Activated CD4-positive, alpha-beta T cell treated with anti-CD3 and anti-CD28 coated beads for 36 hours (primary cell): ENCODE measurements at places on chromosomes 16 and 17. TPM values are rescaled to one million over a fixed set of nuclear protein-coding genes. Genes with fewer than 3 reads are reported as not detected.

DNA sequence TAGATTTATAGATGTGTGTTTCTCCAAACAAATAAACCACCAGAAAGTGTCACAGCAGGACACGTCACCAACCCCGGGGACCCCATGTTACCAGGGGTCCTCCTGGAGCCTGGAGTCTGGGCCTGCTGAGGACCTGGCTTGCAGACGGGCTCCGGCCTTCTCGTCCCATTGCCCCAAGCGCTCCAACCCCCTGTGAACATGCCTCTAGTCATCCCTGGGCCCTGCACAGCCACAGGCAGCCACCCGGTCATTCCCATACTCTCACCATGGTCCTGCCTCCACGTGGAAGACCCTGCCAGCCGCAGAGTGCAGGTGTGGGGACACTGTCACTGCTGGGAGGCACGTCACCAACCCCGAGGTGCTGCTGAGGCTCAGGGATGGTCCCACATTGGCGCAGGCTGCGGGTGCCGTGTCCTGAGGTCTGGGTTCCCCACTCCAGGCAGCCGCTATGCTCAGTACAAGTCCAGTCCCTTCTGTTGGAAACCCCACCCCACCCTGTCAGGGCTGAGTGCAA is 4.5 kb downstream of the SECTM1 start:
- H3K27me3 ChIP-seq = peaks cover 4% of the 10 kb centered on the region
- no peak overlapping the region for H3K27ac ChIP-seq
- H3K4me3 ChIP-seq = no peak overlapping the region
- DNase-seq = peak; percentile 14

The TOB1 gene
- total RNA-seq = 43.0 TPM

GRCh38 chr17:8227238-8227581 is 16.8 kb upstream of the AURKB start:
- H3K36me3 ChIP-seq = peaks cover 49% of the 10 kb centered on the region
- peak overlapping the region; percentile 49 for H3K4me3 ChIP-seq
- no peak for DNase-seq
- peaks cover 39% of the 10 kb centered on the region for H3K4me1 ChIP-seq
- peak overlapping the region; percentile 96 for H3K27ac ChIP-seq

- DNase-seq = no peak
- peaks cover 74% of the 10 kb centered on the region for H3K4me1 ChIP-seq
- H3K4me3 ChIP-seq = peak overlapping the region; percentile 99
- H3K27ac ChIP-seq = peak overlapping the region; percentile 100
Observed at GRCh38 chr17:7484919-7485377, 782 bp downstream of the POLR2A start.

DNA sequence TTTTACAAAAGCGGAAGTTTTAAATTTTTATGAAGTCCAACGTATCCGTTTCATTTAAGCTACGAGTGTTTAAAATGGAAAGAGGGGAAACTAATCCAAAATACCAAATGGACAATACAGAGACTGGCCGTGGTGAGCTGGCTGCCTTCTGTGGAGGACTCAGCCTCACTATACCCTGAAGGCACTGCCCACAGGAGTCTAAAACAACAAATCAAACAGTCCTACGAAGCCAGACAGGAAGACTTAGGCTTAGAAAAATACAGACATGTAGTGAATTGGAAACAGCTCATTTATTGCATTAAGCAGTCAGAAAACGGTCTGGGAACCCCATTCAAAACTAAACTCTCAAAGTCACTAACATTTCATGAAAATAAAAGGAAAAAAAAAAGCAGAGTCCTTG is 75.1 kb downstream of the CYTH1 start:
- H3K27ac ChIP-seq = no peak overlapping the region
- peaks cover 53% of the 10 kb centered on the region for H3K4me1 ChIP-seq
- no peak overlapping the region for H3K4me3 ChIP-seq
- no peak for DNase-seq

The MSRB1 gene
- total RNA-seq = 21.8 TPM

- no peaks in the 10 kb centered on the region for H3K36me3 ChIP-seq
- peaks cover 15% of the 10 kb centered on the region for H3K4me1 ChIP-seq
- H3K27ac ChIP-seq = peak overlapping the region; percentile 8
- DNase-seq = peak; percentile 52
- H3K4me3 ChIP-seq = no peak overlapping the region
Observed at GRCh38 chr17:58052945-58053715, 30.1 kb upstream of the DYNLL2 start.

DNA sequence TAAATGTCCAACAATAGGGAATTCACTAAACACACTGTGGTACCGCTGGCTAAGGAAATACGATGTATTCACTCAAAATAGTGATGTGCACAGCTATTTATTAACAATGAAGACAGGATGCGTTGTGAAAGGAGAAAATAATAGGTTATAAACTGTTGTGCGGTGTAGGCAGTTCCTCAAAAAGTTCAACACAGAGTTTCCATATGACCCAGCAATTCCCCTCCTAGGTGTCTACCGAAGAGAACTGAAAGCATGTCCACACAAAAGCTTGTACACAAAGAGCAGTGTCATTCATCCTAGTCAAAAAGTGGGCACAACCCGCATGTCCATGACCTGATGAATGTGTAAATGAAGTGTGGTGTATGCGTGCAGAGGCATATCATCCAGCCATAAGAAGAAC is 1.2 kb upstream of the CES1 start:
- no peaks in the 10 kb centered on the region for H3K36me3 ChIP-seq
- H3K27me3 ChIP-seq = peaks cover 10% of the 10 kb centered on the region
- no peak for DNase-seq
- H3K4me3 ChIP-seq = no peak overlapping the region

The KCNAB3 gene
- 8.3 TPM for total RNA-seq

DNA sequence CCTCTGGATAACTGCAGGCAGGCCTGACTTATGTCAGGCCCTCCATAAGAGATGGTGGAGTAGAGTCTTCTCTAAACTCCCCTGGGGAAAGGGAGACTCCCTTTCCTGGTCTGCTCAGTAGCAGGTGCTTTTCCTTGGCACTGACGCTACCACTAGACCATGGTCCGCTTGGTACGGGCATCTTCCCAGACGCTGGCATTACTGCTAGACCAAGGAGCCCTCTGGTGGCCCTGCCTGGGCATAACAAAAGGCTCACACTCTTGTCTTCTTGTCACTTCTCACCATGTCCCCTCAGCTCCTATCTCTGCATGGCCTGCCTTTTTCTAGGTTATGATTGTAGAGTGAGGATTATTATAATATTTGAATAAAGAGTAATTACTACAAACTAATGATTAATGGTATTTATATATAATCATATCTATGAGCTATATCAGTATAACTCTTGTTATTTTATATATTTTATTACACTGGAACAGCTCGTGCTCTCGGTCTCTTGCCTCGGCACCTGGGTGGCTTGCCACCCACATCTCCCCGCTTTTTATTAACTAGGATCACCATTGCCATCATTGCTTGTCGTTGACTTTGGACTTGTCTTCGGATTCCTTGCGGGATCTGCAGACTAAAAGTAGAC is 59.8 kb upstream of the ARL4D start:
- no peaks in the 10 kb centered on the region for H3K27me3 ChIP-seq
- no peak overlapping the region for H3K27ac ChIP-seq
- H3K4me1 ChIP-seq = peaks cover 38% of the 10 kb centered on the region
- peaks cover 6% of the 10 kb centered on the region for H3K36me3 ChIP-seq

The USP43 gene
- total RNA-seq = 0.25 TPM

DNA sequence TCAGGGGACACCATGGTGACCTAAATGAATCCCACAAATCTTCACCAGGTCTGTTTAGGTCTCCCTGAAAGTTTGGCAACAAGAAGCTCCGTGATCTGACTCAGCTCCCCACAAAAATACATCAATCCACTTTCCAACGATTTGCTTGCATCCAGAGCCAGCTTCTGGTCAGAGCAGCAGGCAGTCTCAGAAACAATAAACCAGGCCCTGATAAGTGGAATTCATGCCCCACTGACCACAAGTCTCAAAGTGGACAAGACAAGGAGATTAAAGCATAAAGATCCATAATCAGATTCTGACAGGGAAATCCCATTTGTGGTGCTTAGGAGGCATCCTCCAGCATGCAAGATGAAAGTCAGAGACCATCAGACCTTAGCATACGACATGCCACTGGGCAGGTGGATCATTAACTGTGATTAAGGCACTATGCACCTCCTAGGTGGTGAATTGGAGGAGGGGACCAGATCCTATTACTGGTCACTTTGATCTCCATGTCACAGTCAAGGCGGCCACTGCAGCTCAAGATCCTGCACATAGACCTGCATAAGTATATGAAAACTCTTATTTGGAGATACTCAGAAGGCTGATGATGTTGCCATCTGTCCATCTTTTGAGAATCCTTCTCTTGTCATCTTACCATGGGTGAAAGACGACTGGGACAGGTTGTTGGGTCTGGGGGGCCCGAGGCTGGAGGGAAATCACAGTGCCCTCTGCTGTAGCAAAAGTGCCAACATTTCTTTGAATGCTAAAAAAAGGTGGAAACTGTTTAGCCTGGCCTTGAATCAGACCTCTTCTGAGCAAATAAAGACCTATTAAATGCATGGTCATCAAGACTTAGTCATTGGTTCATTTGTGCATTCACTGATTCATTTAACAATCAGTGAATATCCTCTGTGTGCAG is 309.2 kb upstream of the CCL2 start:
- H3K4me3 ChIP-seq = no peak overlapping the region
- DNase-seq = no peak
- no peaks in the 10 kb centered on the region for H3K36me3 ChIP-seq
- H3K27ac ChIP-seq = no peak overlapping the region

GRCh38 chr16:85491058-85491771 is 121.9 kb upstream of the GSE1 start:
- H3K27me3 ChIP-seq = peaks cover 3% of the 10 kb centered on the region
- peaks cover 1% of the 10 kb centered on the region for H3K4me1 ChIP-seq
- peak; percentile 69 for DNase-seq
- H3K36me3 ChIP-seq = no peaks in the 10 kb centered on the region
- no peak overlapping the region for H3K4me3 ChIP-seq
- H3K27ac ChIP-seq = no peak overlapping the region

The LLGL2 gene
- total RNA-seq = 9.6 TPM

- H3K4me1 ChIP-seq = no peaks in the 10 kb centered on the region
- peaks cover 4% of the 10 kb centered on the region for H3K27me3 ChIP-seq
- no peaks in the 10 kb centered on the region for H3K36me3 ChIP-seq
- no peak for DNase-seq
- H3K4me3 ChIP-seq = no peak overlapping the region
Observed at GRCh38 chr17:13750816-13751793, 149.4 kb upstream of the HS3ST3A1 start.

DNA sequence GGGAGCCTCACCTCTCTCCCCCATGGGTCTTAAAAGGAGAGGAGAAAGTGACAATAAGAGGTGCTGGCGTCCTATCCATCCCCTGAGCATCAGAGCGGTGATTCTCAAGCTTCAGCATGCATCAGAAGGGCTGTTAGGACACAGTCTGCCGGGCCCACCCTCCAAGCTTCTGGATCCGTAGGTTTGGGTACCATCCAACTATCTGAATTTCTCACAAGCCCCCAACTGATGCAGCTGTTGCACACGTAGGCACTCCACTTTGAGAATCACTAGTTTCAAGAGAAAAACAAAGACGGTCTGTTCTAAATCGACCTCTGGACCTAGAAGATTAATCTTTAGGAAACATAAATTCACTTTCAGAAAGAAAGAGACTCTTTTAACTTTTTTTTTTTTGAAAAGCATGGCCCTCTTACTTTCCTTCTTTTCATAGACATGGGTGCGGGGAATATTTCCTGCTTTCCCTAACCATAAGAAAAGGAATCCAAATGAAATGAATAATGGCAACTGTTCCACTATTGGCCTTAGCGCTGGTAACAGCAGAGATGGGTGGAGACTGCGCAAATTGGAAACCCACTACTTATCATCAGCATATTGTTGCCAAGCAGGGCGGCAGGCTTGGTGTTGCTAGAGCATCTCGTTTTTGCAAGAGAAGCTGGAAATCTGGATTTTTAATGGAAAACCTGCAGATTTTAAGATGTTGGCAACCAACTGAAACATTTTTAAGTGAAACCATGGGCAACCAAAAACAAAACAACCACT is 144.4 kb downstream of the GAS7 start:
- no peaks in the 10 kb centered on the region for H3K36me3 ChIP-seq
- no peak overlapping the region for H3K27ac ChIP-seq
- no peak for DNase-seq
- no peaks in the 10 kb centered on the region for H3K27me3 ChIP-seq
- no peak overlapping the region for H3K4me3 ChIP-seq

GRCh38 chr16:1152651-1153259 is at the start of gene CACNA1H:
Gene CACNA1H, plus strand, starts transcription at chr16:1153106. Its CDS starts 632 bp downstream, at chr16:1153738.
- H3K4me1 ChIP-seq = peaks cover 2% of the 10 kb centered on the region
- no peak within 1 kb of the TSS for H3K27ac ChIP-seq
- no peaks in the 10 kb centered on the region for H3K36me3 ChIP-seq
- peak; percentile 82 for DNase-seq

- H3K27ac ChIP-seq = no peak overlapping the region
- peaks cover 5% of the 10 kb centered on the region for H3K4me1 ChIP-seq
- H3K27me3 ChIP-seq = no peaks in the 10 kb centered on the region
- no peak overlapping the region for H3K4me3 ChIP-seq
- peaks cover 17% of the 10 kb centered on the region for H3K36me3 ChIP-seq
Observed at GRCh38 chr16:85774811-85775210, 23.9 kb upstream of the C16orf74 start.

DNA sequence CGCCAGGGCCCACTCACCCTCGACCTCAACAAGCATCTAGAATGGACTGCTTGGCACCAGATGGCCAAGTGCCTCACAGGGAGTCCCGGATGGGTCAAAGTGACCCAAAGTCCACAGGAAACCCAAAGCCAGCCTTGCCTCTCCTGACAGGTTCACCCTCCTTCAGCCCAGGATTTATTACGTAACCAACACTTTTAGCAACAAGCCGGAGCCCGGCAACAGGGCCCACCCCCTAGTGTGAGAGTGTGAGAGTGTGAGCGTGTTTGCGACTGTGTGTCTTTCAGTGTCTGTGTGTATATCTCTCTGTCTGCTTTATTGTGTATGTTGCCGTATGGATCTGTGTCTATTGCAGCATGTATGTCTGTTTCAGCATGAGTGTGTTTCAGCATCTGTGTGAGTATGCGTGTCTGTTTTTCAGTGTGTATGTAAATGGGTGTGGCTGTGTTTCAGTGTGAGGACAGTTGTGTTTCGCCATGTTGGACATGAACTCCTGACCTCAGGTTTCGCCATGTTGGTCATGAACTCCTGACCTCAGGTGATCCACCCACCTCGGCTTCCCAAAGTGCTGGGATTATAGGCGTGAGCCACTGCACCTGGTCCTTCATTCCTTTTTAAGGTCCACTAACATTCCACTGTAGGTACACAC is 13.7 kb upstream of the PEMT start:
- no peak overlapping the region for H3K27ac ChIP-seq
- no peak overlapping the region for H3K4me3 ChIP-seq
- no peak for DNase-seq
- no peaks in the 10 kb centered on the region for H3K36me3 ChIP-seq

- no peaks in the 10 kb centered on the region for H3K27me3 ChIP-seq
- H3K36me3 ChIP-seq = peaks cover 2% of the 10 kb centered on the region
- no peak overlapping the region for H3K4me3 ChIP-seq
- DNase-seq = no peak
- no peaks in the 10 kb centered on the region for H3K4me1 ChIP-seq
- no peak overlapping the region for H3K27ac ChIP-seq
Observed at GRCh38 chr17:3507869-3508268, 32.1 kb downstream of the ASPA start.

The NT5C gene
- total RNA-seq = 51.7 TPM

The CLCN7 gene
- total RNA-seq = 33.7 TPM

The SNAI3 gene
- total RNA-seq = 4.1 TPM
